ENCODE measurements at places on chromosomes 4 and X. TPM values are rescaled to one million over a fixed set of nuclear protein-coding genes. Genes with fewer than 3 reads are reported as not detected.

- DNase-seq: no peak
These were observed 96.6 kb downstream of the STPG2 start for GRCh38 chr4:98046665-98047064.

GRCh38 chr4:160299177-160299576, 1196.3 kb downstream of the RAPGEF2 start:
- DNase-seq: no peak

Gene SLC25A4
- 130 TPM for polyA plus RNA-seq

Gene SPIN4
- polyA plus RNA-seq: 18.3 TPM

DNA sequence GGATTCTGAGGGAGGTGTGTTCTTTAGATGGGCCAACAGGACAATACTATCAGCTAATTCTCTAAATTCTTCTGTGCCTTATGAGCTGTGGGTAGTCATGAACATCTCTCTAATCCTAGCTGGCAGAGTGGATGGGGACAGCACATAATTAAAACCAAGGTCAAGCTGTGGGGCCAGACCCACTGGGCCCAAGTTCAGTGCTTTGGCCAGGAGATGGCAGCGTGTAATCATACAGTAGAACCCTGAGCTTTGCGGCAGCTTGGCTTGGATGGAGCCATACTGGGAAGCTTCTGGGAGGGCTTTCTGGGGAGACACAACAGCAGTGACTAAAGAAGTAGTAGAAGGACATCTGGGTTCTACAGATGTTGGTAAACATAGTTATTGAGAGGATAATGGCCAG, 140.3 kb upstream of the CXCL13 start:
- DNase-seq: no peak

Gene SSX4
- polyA plus RNA-seq: not detected

GRCh38 chr4:2691952-2692435, 64.1 kb downstream of the TNIP2 start:
- DNase-seq: no peak

Data from muscle of arm (tissue), 14 donors.